ENCODE measurements at places on chromosomes 4 and X.

- DNase-seq: no peak
These were observed 5.0 kb downstream of the ARSJ start for GRCh38 chr4:113974467-113974866.

GRCh38 chrX:24282381-24283126, 31.3 kb downstream of the SUPT20HL2 start:
- peak; percentile 26 for DNase-seq

DNA sequence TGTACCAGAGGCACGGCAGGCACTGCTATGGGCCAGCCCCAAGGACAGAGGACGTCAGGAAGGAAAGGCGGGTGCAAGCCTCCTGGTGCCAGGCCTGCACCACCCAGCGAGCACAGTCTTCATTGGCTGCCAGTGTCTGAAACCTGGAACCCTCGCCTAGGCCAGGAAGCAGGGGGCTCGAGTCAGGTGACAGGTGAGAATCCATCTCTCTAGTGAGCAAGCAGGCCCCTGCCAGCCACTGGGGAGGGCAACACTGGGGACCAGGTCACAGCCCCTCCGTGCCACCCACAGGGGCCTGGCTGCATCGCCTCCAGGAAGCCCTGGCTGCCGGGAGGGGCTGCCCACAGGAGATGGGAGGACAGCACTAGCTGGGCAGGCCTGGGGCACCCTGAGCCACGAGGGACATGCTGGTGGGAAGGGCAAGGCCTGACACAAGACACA, 6.9 kb upstream of the HAUS3 start:
- DNase-seq: no peak

- DNase-seq: no peak
These were observed 13.4 kb downstream of the EDA2R start for GRCh38 chrX:66625525-66625924.

GRCh38 chrX:124240422-124240821, 92.0 kb upstream of the TEX13D start:
- DNase-seq: peak; percentile 20

DNA sequence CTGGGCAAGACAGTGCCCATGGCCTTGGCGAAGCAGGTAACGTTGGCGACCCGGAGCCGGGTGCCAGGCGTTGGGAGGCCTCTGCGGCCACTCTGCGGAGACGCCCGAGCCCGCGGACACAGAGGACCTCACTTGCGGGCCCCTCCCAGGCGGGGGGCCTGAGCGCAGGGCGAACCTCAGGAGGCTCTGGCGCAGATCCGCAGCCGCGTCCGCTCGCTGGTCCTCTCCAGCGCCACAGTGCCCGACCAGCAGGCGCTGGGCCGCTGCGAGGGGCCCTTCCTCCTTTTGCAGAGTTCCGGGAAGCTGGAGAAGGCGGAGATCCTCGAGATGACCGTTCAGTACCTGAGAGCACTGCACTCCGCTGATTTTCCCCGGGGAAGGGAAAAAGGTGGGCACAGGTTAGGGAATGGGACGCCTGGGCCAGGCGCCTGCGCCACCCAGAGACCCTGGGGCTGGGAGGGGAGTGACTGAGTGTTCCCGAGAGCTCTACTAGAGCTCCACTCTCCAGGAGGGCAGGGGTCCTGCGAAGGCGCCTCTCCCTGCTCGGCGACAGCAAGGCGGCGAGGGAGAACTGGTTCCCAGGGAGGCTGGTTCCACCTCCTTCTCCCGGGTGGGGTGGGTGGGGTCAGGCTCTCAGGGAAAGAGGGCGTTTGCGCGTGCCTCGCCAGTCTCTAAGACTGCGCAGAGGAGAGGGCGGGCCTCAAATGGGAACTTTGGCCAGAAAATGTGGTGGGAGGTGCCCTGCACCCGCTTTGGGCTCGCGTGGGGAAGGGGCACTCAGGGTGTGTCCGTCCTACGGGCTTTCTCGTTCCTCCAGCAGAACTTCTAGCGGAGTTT, 1.4 kb downstream of the HELT start:
- no peak for DNase-seq

DNA sequence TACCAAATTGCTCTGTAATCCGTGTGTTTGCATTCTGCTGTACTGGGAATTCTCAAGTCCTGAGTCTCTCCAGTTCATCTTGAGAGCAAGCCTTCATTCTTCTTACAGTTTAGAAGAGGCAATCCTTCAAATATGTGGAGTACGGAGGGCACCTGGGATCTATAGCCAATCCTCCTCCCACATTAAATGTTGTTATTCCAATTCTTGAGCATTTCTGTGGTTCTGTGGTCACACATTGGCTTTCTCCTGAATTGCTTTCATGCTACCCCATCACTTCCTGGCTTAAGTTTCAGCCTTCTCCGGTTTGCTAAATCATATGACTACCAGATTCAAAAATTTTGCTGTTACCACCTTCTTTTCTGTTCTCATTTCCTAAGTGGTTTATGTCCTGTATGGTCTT, 611.1 kb downstream of the PCDH19 start:
- DNase-seq: no peak

GRCh38 chr4:126790633-126791032, 842.1 kb upstream of the INTU start:
- peak; percentile 41 for DNase-seq

DNA sequence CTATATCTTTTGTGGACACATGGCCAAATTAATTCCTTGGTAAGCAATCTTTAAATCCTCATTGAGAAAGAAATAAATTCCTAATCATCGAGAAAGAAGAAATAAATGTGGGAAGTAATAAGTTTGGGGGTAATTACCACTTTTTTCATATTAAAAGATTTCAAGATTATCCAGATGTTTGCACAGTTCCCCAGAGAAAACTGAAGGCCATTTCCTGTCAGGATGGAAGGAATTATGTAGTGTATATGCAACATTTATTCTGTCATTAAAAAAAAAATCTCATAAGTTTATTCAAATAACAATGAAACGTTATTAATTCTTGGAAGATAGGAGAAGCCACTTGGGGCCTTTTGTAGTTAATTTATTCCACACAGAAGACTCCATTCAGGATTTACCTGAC, 385.6 kb upstream of the NR3C2 start:
- no peak for DNase-seq

GRCh38 chr4:187416216-187416615, 579.4 kb upstream of the ZFP42 start:
- DNase-seq: peak; percentile 67

DNA sequence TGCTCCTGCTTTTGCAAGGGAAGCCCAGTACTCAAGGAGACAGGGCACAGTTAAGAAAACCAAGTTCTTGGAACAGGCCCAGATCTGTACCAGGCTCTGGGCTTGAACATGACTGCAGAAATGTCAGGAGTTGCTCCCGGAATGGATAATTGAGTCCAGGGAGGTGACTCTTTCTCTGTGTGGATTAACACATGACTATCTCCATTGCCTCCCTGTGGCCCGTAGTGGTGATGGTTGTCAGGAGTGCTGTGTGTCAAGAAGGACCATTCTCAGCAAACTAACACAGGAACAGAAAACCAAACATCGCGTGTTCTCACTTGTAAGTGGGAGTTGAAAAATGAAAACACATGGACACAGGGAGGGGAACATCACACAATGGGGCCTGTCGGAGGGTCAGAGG, 39.9 kb downstream of the CCKAR start:
- no peak for DNase-seq

DNA sequence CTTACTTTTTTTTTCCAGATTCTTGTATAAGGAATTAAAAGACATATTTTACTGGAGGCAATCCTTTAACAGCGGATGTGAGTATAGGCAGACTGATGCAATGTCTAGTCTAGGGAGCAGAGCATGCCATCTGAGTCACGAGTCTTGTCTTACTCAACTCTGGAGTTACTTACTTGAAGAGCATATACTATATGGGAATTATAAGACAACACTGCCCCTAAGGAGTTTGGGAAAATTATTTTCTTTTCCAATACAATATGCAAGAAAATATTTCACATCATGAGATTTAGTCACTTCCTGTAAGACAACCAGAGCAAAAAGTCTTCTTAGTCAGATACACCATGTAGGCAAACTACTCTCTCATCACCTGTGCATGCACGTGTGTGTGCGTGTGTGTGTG, 537.3 kb upstream of the FTHL17 start:
- DNase-seq: peak; percentile 91

DNA sequence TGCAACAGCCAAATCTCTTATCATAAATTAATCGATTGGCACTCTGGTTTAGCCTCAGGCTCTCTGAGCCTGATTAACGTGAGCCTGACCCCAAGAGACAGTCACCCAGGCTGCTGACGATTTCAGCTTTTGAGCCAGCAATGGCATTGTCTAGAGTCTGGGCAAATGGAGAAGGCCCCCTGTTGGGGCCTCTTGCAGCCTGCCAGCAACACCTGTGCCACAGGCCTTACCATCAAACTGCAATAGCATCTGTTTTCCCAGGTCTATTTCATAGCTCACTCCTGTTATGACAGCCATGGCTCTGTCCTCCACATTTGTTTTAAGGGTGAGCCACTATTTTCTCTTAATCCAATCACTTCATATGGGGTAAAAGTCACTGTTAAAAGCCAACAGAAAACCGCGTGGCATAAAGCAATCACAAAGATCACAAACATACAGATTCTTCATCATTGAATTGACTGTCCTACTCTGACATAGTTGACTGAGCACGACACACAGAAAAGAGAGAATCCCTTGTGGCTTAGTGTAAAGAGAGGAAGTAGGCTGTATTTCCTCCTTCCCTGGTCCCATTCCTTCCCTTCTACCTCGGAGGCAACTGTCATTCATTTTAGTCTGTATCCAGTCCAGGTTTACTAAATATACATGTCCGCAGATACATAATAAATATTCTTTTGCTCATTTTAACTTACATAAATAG, 47.8 kb downstream of the SLC9A7 start:
- no peak for DNase-seq

DNA sequence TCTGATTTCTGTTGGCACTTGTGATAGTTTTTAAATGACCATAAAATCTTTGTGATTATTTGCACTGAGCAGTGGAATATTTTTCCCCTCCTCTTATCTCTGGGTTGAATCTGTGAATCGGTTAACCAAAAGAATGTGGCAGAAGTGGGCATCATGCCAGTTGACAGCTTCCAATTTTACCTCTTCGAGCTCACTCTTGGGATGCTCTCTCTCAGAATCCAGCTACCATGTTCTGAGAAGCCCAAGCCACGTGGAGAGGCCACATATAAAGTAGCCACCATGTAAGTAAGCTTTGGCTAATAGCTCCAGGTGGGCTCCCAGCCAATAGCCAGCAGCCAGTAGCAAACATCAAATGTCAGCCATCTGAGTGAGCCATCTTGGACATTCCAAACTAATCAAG, 12.9 kb upstream of the WDR19 start:
- peak; percentile 38 for DNase-seq

GRCh38 chr4:122171323-122171722, 19.2 kb downstream of the BLTP1 start:
- no peak for DNase-seq

DNA sequence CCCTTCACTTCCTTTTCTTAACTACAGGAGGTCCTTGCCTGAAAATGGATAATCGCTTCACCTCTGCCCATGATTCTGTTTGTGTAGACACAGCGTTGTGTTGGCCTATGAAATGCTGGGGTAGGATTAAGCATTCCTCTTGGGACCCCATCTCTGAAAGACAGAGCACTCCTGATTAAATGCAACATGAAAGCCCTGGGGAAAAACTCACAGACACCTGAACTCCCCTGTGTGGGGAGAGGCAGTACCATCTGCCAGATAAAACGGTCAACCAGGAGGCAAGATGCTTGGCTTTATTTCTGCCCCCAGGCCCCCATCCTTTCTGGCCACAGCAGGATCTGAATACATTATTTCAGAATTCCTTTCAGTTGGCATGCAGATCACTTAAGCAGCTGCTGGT, 1.9 kb downstream of the LGI2 start:
- DNase-seq: no peak

GRCh38 chrX:154329294-154329693, 33.7 kb downstream of the TKTL1 start:
- DNase-seq: no peak

GRCh38 chrX:12987900-12988594, 13.1 kb downstream of the TMSB4X start:
- DNase-seq: no peak

- no peak for DNase-seq
These were observed 23.9 kb downstream of the TRPC3 start for GRCh38 chr4:121927948-121928347.

GRCh38 chrX:35726176-35726575, 72.0 kb upstream of the MAGEB16 start:
- peak; percentile 0 for DNase-seq
